RWPE2 (cell line): ENCODE measurements at places on chromosomes 11 and 22.

DNA sequence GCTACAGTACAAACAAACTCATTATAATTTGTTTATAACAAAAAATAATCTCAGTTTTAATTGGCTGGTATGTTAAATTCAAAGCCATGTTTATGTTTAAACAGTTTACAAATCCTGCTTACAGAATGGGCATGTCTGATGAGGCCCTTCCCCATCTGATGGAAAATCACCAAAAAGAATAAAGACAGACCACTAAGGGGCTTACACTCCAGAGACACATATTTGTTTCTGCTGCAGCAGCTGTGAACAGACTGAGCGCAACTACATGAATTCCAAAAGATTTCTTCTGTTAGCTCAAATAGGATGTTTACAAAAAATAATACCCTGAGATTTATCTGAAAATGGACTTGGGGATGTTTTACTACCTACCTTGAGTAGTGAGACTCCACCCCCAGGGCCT, 174.7 kb upstream of the PITPNB start:
- DNase-seq: no peak

DNA sequence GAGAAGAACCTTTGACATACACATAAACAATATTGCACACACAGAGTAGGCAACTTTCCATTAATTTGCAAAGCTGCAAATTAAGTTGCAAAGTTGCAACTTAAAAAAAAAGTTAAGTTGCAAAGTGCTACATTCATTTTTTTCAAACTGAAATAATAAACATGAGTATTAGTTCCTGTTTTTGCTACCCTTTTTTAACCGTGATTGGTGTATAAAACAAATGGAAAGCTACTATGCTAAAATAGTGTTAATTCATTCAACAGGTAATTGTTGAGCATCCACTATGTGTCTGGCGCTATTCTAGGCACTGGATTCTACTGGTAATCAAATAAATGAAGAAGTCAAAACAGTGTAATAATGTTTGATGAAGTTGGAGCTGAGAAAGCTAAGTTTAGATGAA, 8.1 kb downstream of the ZFP91 start:
- no peak for DNase-seq

DNA sequence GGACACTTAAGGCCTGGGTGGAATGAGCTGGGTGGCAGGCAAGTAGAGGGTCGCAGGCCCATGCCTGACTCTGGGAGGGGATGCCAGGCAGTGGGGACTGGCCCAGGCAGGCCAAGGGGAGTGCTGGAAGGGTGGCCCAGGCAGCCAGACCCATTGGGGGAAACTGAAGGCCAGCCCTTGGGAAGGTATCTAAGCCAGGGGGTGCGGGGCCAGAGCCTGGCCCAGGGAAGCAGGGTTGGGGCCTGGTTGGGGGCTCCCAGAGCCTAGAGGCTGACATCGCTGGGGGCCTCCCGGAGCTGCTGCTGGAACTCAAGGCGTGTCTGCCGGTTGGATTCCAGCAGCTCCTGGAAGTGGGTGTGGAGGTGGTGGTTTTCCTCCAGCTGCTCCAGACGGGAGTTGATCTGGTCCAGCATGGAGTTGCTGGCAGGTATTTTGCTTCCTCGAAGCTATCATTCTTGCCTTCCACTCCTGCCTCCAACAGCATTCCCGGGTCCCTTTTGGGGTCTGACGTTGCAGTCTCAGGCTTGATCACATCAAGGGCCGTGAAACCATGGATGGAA, 35.3 kb upstream of the XBP1 start:
- no peak for DNase-seq

- no peak for DNase-seq
Measured at GRCh38 chr11:33987975-33988580, 63.5 kb upstream of the CAPRIN1 start.

GRCh38 chr11:35083431-35084238, 55.3 kb upstream of the CD44 start:
- DNase-seq: no peak

GRCh38 chr11:69135420-69136363, 20.0 kb upstream of the SMIM38 start:
- no peak for DNase-seq

GRCh38 chr22:19290400-19291217, 910 bp downstream of the CLTCL1 start:
- no peak for DNase-seq
